HepG2 (cell line): ENCODE measurements at places on chromosomes 11 and 22. TPM values are rescaled to one million over a fixed set of nuclear protein-coding genes. Genes with fewer than 3 reads are reported as not detected.

DNA sequence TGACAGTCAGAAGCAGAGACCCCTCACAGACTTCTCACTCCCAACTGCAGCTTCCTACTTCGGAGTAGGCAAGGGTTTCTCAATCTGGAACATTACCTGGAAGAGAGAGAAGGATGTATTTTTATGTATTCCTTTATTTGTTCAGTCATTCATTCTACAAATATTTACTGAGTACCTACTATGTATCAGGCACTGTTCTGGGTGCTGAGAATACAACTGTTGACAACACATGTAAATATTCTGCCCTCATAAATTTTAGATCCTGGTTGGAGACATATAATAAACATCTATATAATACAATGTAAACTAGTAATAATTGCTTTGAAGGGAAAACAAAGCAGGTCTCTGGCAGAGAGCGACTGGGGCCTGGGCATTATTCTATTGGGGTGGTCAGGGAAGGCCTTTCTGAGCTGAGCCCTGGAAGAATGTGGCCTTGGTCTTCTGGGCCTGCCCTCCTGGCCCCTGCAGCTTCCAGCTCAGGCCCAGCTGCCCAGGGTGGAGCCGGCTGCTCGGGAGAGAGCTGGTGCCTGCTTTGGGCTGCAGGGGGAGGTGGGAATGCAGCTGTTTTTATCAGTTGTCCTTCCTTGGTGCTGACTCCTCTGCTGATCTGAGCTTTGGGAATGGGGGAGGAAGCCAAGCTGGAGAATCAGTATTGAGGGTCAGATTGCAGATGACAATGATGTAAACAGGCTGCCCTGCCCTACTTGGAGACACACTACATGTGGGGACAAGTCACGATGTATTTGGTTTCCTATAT is 46.8 kb downstream of the PKNOX2 start:
- H3K4me1 ChIP-seq, result peaks cover 16% of the 10 kb centered on the region
- H3K27me3 ChIP-seq, result no peaks in the 10 kb centered on the region; the same call in 1 of the 2 replicates
- H3K36me3 ChIP-seq, result no peaks in the 10 kb centered on the region
- no peak overlapping the region for H3K4me3 ChIP-seq

DNA sequence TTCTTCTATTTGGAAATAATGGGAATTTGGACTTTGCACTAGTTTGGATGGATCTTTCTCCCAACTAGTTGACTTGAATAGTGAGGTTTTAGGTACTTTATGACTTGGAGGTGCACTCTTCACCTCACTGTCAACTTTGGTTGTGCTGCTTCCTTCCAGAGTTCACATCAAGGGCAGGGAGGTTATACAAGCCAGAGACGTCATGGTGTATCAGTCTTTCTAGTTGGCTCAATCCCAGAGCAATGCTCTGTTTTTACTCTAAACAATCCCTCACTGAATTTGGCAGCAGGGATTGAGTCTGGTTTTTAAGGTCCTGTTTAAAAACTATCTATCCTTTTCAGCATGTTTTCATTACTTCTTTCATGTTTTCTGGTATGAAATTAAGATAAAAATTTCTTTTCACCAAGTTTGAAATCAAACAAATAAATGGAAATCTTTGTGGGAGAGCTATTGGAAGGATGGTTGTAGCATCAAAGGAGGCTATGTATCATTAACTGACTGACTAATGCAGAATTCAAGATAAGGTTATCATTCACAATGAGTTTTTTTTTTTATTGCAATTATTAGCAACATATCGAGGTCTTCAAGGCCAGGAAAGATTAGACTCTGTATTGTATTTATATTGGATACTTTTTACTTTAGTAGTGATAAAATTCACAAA is 28.0 kb upstream of the ZBED5 start:
- no peaks in the 10 kb centered on the region for H3K4me1 ChIP-seq
- no peak overlapping the region for H3K27ac ChIP-seq
- H3K36me3 ChIP-seq, result no peaks in the 10 kb centered on the region
- DNase-seq, result no peak
- no peak overlapping the region for H3K4me3 ChIP-seq
- no peaks in the 10 kb centered on the region for H3K27me3 ChIP-seq

DNA sequence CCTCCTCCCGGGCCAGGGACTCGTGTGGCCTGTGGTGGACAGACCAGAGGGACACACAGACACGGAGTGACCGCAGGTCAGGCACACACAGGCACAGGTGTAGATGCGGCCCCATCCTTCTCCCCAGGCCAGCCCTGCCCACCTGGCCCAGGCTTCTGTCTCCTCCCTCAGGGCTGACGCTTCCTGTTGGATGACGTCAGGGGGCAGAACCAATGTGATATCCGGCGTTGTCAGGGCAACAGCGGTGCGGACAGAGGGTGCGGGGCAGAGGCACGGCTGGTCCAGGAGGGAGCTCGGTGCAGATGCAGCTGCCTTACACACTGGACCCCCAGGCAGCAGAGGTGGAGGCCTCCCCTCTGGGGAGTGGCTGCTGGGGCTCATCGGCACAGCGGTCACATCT is 2.9 kb upstream of the TUBGCP6 start:
- H3K36me3 ChIP-seq, result peaks cover 9% of the 10 kb centered on the region; the same call in 1 of the 3 replicates
- no peak overlapping the region for H3K27ac ChIP-seq
- H3K27me3 ChIP-seq, result no peaks in the 10 kb centered on the region
- H3K4me1 ChIP-seq, result peaks cover 49% of the 10 kb centered on the region
- DNase-seq, result no peak
- no peak overlapping the region for H3K4me3 ChIP-seq

GRCh38 chr11:251550-251949 is 14.8 kb downstream of the PSMD13 start:
- H3K36me3 ChIP-seq, result peaks cover 28% of the 10 kb centered on the region
- H3K4me3 ChIP-seq, result no peak overlapping the region
- no peak overlapping the region for H3K27ac ChIP-seq
- no peaks in the 10 kb centered on the region for H3K4me1 ChIP-seq
- no peaks in the 10 kb centered on the region for H3K27me3 ChIP-seq

- peak; percentile 62 for DNase-seq
- H3K27me3 ChIP-seq, result no peaks in the 10 kb centered on the region
Observed at GRCh38 chr11:69152733-69153421, 2.9 kb upstream of the SMIM38 start.

DNA sequence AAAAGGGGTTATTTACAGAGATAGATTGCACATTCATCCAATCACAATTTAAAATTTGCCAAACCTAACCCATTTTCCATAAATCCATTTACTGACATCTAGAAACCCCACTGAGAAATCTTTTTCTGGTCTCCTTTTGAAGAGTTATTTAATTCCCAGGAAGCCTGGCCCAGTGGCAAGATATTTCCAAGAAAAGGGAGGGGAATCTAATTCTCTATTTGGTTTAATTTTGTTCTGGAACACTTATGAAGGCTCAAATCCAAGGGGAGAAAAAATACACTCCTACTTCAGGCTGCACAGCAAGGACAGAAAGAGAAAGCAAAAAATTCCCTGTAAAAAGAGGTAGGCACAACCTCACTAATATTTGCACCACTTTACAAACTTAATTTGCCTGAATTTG is 88.2 kb upstream of the LDLRAD3 start:
- no peaks in the 10 kb centered on the region for H3K4me1 ChIP-seq
- H3K4me3 ChIP-seq, result no peak overlapping the region
- H3K27ac ChIP-seq, result no peak overlapping the region
- H3K27me3 ChIP-seq, result peaks cover 4% of the 10 kb centered on the region; the same call in 2 of the 3 replicates

- DNase-seq, result no peak
- no peaks in the 10 kb centered on the region for H3K36me3 ChIP-seq
- H3K27me3 ChIP-seq, result peaks cover 3% of the 10 kb centered on the region; the same call in 1 of the 3 replicates
- peaks cover 21% of the 10 kb centered on the region for H3K4me1 ChIP-seq
Observed at GRCh38 chr11:76742902-76743301, 40.3 kb upstream of the TSKU start.

- no peaks in the 10 kb centered on the region for H3K36me3 ChIP-seq
- H3K4me3 ChIP-seq, result peak overlapping the region; percentile 39
- peak; percentile 67 for DNase-seq
Observed at GRCh38 chr22:37546437-37547250, 13.6 kb upstream of the CDC42EP1 start.

DNA sequence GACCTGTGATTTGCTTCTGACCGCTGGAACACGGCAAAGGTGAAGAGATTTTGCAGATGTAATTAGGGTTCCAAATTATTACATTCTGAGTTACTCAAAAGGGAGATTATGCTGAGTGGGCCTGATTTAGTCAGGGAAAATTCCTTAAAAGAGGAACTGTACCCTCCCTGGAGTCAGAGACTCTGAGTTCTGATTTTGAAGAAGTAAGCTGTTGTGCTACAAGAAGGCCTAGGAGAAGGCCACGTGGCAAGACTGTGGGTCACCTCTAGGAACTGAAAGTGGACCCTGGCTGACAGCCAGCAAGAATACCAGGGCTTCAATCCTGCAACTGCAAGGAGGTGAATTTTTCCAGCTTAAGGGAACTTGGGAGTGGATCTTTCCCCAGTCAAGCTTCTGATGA is 45.3 kb downstream of the CHRDL2 start:
- DNase-seq, result no peak
- peaks cover 4% of the 10 kb centered on the region; the same call in 1 of the 3 replicates for H3K27me3 ChIP-seq
- no peaks in the 10 kb centered on the region for H3K36me3 ChIP-seq
- H3K27ac ChIP-seq, result no peak overlapping the region

DNA sequence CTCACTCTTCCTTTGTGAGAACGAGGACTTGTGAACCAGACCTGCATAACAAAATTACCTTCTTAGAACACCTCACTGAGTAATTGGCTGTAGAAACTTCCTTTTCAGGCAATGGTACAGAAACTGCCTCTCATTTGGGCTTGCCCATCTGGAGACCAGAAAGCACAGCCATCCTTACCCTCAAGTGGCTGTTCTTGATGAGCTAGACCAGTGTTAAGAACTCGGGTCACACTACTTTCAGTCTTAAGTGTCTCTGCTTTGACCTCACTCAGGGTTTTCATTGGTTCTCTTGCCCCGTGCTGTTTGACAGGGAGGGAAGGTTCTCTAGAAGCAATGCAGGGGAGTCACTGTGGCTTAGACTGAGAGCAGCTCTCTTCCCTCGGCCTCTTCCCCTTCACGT is 29.3 kb downstream of the NAT10 start:
- H3K36me3 ChIP-seq, result peaks cover 85% of the 10 kb centered on the region
- H3K4me3 ChIP-seq, result no peak overlapping the region
- no peak overlapping the region for H3K27ac ChIP-seq
- H3K4me1 ChIP-seq, result no peaks in the 10 kb centered on the region
- no peak for DNase-seq
- H3K27me3 ChIP-seq, result no peaks in the 10 kb centered on the region

DNA sequence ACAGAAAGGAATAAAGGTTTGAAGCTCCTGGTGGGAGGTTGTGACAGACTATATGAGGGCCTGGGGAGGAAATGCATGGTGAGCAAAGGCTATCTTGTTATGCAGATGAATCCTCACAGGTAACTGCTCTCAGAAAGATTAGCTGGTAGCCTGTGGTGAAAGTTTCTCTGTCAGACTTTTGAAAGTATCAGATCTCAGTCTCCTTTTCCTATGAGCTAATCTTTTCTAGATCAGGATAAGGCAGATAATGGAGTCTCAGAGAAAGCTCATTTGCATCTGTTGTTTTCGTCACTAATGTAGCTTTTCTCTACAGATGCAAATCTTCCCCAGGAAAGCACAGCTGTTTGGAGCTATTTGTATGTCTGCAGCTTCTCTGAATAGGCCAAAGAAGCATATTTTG is 21.0 kb upstream of the OR6X1 start:
- no peaks in the 10 kb centered on the region for H3K27me3 ChIP-seq
- H3K4me3 ChIP-seq, result no peak overlapping the region
- no peaks in the 10 kb centered on the region for H3K36me3 ChIP-seq
- no peaks in the 10 kb centered on the region for H3K4me1 ChIP-seq
- H3K27ac ChIP-seq, result no peak overlapping the region

GRCh38 chr22:30234786-30235470 is 11.6 kb downstream of the LIF start:
- peaks cover 6% of the 10 kb centered on the region for H3K27me3 ChIP-seq
- DNase-seq, result no peak
- H3K4me1 ChIP-seq, result peaks cover 40% of the 10 kb centered on the region
- H3K27ac ChIP-seq, result no peak overlapping the region
- H3K4me3 ChIP-seq, result no peak overlapping the region

DNA sequence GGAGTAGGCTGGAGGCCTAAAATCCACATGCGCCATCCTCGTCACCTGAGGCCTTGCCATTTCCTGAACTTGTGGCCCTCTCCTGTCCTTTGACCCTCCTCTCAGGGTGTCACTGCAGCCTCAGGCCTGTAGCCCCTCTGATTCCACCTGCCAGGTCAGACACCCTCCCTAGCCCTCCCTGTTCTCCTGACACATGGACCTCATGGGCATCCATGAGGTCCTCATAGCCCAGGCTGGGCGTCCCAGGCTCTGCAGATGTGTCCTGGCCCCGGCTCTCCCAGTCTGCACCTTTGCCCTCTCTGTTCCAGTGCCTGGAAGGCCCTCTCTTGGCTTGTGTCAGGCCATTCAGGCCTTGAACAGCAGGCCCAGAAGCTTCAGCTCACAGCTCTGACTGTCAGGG is 15.8 kb downstream of the RAB36 start:
- H3K4me1 ChIP-seq, result peaks cover 100% of the 10 kb centered on the region
- no peak overlapping the region for H3K4me3 ChIP-seq
- H3K36me3 ChIP-seq, result no peaks in the 10 kb centered on the region
- H3K27ac ChIP-seq, result peak overlapping the region; percentile 1
- no peak for DNase-seq
- no peaks in the 10 kb centered on the region for H3K27me3 ChIP-seq

DNA sequence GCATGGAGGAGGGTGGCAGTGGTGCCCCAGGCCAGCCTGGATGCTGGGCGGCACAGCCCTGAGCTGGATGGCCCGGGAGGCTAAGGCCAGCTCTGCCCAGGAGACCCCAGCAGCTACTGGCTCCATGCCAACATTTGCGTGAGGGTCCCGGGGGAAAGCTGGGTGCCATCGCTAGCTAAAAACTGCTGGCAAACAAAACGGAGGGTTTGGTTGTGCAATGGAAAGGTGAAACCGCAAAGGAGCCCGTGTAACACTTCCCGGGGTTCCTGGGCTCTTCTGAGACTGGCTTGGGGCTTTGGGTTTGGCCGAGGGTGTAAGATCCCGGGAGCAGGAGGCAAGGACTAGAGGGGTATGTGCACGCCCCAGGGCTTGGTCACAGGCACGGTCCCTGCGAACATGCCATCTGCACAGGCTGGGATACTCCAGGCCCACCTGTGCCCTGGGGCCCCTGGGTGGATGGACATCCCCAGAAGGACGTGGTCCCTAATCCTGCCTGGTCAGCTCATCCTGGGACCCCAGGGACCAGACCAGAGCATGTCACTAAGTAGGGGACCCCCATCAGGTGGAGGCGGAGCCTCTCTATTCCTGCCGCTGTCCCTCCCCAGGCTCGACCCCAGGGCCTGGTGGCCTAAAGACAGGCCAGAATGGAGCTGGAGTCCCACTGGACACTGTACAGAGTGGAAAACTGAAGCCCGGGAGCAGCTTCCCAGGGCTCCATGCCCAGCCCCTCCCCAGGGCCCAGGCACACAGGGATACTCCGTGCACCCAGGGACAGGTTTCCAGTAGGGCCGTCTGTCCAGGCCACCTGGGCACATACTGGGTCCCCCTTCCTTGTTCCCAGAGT is 44.6 kb downstream of the IGF2 start:
- no peak overlapping the region for H3K27ac ChIP-seq
- peaks cover 4% of the 10 kb centered on the region; the same call in 1 of the 2 replicates for H3K27me3 ChIP-seq
- no peak for DNase-seq
- H3K36me3 ChIP-seq, result no peaks in the 10 kb centered on the region

- no peaks in the 10 kb centered on the region for H3K27me3 ChIP-seq
- no peak for DNase-seq
- no peak overlapping the region for H3K27ac ChIP-seq
- H3K4me3 ChIP-seq, result no peak overlapping the region
Observed at GRCh38 chr11:79942090-79942489, 501.3 kb upstream of the TENM4 start.

- no peak overlapping the region for H3K27ac ChIP-seq
- H3K4me1 ChIP-seq, result no peaks in the 10 kb centered on the region
- no peak for DNase-seq
- H3K36me3 ChIP-seq, result no peaks in the 10 kb centered on the region
- H3K27me3 ChIP-seq, result peaks cover 81% of the 10 kb centered on the region
- no peak overlapping the region for H3K4me3 ChIP-seq
Observed at GRCh38 chr11:18707811-18708340, 9.3 kb downstream of the TMEM86A start.

Gene HBG2
- not detected in 2 replicates for total RNA-seq
